Stromal cell of bone marrow (primary cell): ENCODE measurements at places on chromosomes 4 and X.
A peak's percentile ranks its signal among the peaks of the same experiment; 100 is the strongest.

DNA sequence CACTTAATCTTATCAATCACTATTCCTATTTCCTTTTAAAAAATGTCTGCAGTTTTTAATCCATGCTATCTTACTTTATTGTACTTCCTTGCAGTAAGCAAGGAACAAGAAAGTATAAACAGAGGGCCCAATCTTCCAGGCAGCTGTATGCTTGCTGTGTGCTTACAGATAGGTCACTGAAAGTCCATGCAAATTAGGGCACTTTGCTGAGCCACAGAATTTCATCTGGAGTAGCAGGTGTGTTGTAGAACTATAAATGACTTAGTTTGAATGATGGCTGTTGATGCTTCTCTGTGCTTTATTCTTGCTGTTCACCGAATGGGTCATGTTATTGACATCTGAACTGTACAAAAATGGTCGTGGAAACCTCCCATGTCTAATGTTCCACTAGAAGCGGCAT lies 154.6 kb downstream of the ATOH1 start:
- no peak for DNase-seq

DNA sequence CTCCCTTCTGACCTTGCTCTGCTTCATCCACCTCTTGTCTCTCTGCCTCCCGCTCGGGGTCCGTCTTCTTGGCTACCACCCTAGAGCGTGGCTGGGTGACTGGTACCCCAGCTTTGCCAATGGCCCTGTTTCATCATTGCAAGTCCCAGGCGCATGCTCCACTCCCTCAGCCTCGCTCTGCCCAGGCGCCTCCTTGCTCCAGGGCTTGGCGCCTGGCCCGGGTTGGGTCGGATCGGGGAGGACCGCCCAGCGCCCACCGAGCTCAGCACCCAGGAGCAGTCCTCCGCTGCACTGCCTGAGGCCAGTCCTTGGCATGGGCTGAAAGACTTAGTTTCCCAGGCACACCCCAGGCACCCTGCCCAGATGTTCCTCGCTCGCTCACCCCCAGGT lies 577 bp downstream of the BGN start:
- DNase-seq: no peak

DNA sequence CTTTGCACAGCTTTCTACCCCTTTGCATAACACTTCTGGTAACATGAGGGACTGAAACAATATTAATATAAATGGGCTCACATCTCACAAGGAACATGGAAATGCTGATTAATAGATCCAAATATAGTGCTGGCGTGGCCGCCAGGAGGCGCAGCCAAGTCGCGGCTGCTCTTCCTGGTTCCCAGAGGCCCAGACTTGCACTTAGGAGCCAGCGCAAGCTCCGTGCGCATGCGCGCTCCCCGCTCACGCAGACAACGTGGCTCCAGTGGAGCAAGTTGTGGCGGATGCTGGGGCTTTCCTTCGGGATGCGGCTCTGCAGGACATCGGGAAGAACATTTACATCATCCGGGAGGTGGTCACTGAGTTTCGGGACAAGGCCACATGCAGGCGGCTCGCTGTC lies 318.3 kb upstream of the SLC7A11 start:
- DNase-seq: no peak

- no peak for DNase-seq
These were observed 39.0 kb downstream of the FAM53A start for GRCh38 chr4:1644891-1645657.

DNA sequence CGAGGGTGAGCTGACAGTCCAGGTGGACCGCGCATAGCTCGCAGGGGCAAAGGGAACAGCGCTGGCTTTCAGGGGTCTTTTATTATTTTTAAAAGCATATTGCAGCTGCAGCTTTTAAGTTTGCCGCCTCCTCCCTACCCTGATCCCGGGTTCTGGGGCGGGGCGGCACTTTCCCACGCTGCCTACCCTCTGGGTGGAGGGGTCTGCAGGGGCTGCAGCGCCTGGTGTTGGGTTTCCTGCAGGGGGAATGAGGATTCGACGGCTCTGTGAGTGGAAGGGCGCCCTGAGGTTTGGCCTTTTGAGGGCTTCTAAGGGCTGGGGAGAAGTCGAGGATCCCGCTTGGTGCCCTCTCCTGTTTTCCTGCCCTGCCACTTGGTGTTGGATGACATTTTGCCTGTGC lies 80.7 kb upstream of the SCML1 start:
- DNase-seq: no peak

- DNase-seq: no peak
These were observed 403.7 kb downstream of the CENPC start for GRCh38 chr4:67141586-67141985.

GRCh38 chrX:40459571-40460158 lies 121.1 kb upstream of the ATP6AP2 start:
- DNase-seq: no peak

DNA sequence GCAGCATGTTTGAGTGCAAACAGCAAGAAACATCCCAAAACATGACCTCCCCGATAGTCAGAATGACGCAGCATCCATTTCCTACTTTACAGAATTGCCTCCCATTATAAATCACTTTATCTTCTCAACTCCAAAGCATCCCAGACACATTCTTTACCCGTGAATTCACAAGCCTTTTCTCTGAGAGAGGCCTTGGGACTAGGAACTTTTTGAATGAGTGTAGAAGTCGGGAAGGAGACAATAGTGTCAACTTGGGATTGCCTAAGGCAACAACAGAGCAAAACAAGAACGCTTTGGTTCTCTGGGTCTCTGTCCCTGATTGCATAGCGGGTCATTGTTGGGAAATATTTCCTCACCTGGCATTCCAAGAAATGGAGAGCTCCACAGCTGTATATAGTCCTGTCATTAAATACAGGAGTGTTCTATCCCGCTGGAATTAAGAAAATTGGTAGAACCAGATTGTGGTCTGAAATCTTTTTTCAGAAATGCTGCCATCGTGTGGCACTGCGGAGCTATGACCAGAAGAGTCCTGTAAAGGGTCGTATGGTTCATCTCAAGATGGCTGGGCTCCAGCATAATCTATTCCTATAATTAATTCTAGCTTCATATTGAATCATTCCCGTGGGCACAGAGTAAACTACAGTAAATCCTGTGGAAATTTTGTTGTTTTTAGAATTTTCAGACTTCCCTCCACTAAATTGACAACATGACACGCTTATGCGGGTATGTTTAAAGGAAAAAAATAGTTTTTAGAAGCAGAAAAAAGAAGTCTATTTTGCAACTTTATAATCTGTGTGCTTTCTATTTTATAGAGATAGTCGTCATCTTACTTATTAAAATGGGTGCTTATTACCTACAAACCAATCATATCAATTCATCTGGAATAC lies 2.0 kb upstream of the SPP1 start:
- peak; percentile 74 for DNase-seq

GRCh38 chrX:53440621-53441517 lies 6.7 kb upstream of the HSD17B10 start:
- peak; percentile 36 for DNase-seq

GRCh38 chr4:87087420-87087819 lies 133.0 kb downstream of the KLHL8 start:
- DNase-seq: no peak

GRCh38 chr4:150152766-150153165 lies 74.5 kb downstream of the DCLK2 start:
- DNase-seq: no peak

GRCh38 chr4:188409851-188410250 lies 270.6 kb downstream of the TRIML1 start:
- DNase-seq: no peak

DNA sequence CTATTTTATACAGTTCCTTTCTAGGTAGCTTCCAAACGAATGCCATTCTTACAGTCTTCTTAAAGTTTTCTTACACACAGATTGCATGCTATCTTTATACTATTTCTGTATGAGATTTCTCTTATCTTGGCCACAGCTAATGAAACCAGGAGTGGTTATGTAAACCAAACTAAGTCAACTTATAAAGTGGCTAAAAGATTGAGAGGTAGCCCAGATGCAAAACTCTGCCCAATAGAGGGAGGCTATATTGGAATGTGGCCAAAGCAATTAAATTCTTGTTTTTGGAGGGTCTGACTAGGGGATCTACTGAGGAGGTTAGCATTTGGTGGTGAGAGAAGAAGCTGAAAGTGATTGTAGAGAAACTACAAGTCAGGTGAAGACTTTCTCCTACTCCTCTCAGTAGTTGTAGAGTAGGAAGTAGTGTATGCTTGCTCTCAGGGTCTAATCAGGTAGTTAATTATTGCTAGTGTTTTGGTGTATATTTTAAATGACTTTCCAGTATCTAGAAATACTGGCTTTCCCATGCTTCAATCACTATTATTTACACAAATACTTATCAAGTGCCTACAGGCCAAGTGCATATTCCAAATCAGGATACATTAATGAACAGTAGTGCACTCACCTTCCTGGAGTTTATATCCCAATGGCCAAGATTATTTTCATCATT lies 104.2 kb upstream of the HPGD start:
- DNase-seq: no peak
